ENCODE measurements at places on chromosomes 6 and 20. TPM values are rescaled to one million over a fixed set of nuclear protein-coding genes. Genes with fewer than 3 reads are reported as not detected.

Gene CRISP3
- 0.31 TPM for total RNA-seq

DNA sequence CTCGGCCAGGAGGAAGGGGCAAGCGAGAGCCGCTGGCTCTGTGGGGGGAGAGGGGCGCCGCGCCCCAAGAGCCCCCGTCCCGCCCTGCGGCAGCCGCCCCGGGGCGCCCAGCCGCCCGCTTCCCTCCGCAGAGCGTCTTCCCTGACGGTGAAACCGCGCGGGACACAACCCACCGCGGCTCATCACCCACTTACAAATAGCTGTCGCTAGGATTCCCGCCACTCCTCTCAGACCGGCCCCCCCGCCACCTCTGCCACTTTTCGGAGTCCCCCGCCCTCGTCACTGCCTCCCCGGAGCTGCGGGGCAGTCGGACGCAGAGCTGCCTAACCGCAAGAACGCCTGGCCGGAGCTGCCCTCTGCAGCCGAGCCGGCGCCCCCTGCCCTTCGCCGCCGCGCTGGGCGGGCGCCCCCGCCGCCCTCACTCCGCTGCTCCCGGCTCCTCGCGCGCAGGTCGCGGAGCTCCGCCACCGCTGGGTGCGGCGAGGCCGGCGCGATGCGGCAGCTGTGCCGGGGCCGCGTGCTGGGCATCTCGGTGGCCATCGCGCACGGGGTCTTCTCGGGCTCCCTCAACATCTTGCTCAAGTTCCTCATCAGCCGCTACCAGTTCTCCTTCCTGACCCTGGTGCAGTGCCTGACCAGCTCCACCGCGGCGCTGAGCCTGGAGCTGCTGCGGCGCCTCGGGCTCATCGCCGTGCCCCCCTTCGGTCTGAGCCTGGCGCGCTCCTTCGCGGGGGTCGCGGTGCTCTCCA, at the start of gene SLC35D3:
TSS of gene SLC35D3 (plus strand) at position 366 of the 749 bp plus-strand sequence. CDS start at position 494, 128 bp downstream.
- no peak for DNase-seq

- DNase-seq = no peak
Measured at GRCh38 chr20:59831024-59831915, 102.2 kb downstream of the SYCP2 start.

Gene GNAS-AS1
- 1.3 TPM for total RNA-seq

GRCh38 chr6:83488861-83489260, 23.5 kb upstream of the PRSS35 start:
- no peak for DNase-seq

DNA sequence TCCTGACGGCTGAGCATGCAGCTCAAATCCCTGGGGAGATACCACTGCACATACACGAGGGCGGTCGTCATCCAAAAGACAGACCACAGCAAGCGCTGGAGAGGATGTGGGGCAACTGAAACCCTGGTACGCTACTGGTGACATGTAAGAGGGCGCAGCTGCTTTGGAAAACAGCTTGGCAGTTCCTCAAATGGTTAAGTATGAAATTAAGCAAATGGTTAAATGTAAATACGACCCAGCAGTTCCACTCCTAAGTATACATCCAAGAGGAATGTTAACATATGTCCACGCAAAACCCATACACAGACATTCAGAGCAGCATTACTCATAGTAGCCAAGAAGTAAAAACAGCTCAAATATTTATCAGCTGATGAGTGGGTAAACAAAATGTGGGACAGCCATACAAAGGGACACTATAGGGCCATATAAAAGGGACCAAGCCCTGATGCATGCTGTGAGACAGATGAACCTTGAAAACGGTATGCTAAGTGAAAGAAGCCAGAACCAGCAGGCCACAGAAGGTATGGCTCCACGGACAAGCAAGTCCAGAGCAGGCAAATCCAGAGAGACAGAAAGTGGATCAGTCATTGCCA, 38.5 kb downstream of the RIPOR3 start:
- DNase-seq = no peak

GRCh38 chr6:47034926-47035325, 7.2 kb downstream of the ADGRF1 start:
- DNase-seq = no peak

- DNase-seq = peak; percentile 71
Measured at GRCh38 chr6:125099211-125100073, 54.1 kb upstream of the TPD52L1 start.

DNA sequence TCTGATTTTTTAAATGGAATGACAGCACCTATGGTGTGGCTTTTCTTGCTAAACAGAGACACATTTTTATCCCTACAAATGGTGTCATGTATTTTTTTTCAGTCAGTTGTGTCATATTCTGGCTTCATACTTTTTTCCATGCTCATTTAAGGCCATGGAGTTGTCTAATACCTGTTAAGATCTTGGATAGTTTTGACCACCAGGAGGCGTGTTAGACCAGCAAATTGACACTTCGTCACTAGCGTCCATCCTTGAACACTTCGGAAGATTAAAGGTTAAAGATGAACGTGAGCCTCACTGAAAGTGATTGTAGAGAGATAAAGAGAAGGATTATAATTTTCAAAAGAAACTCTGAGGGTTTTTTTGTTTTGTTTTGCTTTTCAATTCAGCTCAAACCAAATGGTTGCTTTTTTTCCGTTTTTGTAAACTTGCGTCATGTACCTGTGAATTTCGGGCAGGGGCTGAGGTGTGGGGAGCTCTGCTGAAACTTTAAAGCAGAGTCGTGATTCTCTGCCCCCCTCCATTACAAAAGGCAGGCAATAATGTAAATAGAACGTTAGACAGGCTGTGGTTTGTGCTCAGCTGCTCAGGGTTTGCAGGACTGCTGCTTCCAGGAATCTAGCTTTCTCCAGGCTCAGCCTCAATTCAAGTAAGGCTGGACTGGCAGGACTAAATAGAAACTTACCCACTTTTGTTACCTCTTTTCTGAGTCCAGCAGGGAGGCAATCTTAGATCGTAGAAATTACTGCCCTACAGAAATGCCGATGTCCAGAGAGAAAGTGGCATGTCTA, 245.1 kb downstream of the FOXA2 start:
- DNase-seq = peak; percentile 29

- DNase-seq = no peak
Measured at GRCh38 chr6:156126535-156126934, 650.6 kb upstream of the ARID1B start.

- DNase-seq = no peak
Measured at GRCh38 chr6:73471686-73472290, 10.3 kb downstream of the MTO1 start.

DNA sequence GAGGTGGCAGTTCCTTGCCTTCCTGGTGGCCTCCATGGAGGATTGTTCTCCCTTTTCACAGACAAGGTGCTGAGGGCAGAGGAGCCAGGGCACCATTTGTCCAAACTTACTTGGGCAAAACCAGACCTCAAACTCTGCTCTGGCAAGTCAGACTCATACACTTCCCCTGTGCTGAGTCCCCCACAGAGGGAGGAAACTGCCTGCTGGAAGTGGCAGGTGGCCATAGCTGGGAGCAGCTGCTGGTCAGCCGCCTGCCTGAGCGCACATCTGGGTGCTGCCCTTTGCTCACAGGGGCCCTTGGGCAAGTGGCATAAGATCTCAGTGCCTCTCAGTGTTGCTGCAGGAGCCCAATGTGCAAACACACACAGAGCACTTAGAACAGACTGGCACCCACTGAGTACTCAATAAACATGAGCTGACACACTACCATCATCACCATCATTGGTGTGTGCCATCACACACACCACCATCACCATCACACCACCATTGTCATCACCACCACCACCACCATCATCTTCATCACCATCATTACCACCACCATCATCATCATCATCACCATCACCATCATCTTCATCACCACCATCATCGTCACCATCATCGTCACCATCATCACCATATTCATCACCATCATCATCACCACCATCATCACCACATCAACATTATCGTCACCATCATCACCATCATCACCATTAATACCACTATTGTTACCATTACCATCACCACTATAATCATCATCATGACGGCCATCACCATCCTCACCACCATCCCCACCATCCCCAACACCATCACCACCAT, 17.6 kb downstream of the NOL4L start:
- DNase-seq = no peak

DNA sequence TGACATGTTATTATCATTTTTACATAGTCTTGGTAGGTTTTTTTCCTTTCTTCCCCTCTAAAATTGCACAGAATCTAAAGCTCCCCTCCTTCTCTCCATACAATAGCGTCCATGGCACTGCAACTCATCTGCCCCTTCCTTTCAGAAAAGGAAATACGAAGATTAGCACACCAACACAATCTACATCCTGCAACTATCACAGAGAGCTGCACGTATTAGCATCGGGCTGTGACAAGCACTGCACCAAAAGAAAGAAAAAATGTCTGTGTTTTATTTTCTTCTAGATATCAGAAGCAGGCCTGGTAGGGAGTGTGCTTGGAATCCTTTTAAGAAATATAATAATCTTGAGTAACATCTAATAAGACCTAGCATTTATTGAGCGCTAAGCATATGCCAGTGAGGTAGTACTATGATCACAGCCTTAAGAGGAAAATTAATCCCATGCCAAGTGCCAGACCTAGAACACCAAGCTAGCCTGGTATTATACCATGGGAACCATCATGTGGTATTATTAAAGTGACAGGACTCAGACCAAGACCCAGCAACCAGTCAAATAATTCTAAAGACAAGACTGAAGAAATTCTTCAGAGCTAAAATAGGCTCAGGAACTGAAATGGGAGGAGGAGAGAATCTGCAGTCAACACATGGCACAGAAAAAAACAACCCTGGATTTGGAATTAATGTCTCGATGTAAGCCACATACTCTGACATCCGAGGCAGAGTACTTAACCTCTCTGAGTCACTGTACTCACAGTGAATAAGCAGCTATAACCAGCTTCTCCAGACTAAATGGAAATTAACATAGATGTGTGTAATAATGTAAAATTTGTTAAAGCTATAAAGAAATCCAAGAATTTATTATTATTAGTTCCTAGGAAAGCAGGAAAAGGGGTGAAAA, 124.3 kb downstream of the IPCEF1 start:
- no peak for DNase-seq

Gene SLC32A1
- total RNA-seq = not detected

- no peak for DNase-seq
Measured at GRCh38 chr6:73866305-73866704, 170.3 kb downstream of the CD109 start.

DNA sequence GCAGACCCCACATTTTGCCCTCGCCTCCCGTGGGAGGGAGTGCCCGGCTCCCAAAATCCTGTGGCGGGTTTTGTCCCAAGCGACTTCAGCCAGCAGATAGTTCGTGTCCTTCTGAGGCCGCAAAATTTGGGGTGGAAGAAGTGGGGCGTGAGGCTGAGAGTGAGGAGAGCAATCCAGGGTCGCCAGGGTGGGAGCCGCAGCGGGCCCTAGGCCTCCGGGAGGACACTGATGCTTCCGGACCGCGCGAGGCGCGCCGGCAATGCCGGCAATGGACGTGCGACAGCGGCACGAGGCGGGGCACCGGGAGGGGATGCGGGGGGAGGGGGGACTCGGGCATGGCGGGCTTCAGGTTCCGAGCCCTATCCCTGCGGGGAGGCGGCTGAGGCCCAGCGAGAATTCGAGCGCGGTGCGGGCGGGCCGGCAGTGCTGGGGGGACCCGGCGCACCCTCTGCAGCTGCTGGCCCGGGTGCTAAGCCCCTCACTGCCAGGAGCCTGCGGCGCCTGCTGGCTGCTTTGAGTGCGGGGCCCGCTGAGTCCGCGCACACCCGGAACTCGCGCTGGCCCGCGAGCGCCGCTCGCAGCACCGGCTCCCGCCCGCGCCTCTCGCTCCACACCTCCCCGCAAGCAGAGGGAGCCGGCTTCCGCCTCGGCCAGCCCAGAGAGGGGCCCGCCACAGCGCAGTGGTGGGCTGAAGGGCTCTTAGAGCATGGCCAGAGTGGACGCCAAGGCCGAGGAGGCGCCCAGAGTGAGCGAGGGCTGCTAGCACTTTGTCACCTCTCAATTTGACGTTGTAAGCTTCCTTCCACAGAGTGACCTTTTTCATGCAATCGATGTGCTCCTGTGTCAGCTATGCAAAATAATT, 143.8 kb downstream of the LPA start:
- peak; percentile 84 for DNase-seq

GRCh38 chr6:114172576-114173260, 170.1 kb downstream of the HS3ST5 start:
- DNase-seq = no peak

DNA sequence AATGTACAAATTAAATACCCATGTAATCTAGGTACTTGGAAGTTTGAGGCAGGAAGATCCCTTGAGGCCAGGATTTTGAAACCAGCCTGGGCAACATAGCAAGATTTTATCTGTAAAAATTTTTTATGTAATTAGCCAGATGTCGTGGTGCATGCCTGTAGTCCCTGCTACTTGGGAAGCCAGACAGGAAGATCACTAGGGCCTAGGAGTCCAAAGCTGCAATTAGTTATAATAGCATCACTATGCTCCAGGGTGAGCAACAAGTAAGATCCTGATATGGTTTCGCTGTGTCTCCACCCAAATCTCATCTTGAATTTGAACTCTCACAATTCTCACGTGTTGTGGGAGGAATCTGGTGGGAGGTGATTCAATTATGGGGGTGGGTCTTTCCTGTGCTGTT, 535.8 kb downstream of the TENT5A start:
- DNase-seq = no peak

DNA sequence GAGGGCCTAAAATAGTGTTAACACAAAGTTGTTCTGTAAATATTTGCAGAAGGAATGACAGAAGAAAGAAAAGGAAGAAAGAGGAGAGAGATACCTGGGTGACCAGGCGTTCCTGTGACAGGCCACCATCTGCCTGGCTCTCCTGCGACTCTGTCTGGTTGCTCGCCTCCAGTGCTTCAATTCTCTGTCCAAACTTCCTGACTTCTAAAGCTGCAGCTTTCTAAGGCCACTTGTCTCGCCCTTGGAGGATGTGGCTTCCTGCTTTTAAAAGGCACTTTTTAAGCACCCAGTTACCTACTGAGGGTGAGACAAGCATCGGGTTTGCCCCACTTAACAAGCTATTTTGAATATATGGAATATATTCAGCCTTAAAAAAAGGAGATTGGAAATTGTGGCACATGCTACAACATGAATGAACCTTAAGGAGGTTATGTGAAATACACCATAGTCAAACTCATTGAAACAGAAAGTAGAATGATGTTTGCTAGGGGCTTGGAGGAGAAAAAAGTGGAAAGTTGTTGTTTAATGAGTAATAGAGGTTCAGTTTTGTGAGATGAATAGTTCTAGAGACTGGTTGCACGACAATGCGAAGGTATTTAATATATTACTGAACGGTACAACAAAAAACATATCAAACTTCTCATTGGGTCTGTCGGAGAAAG, 32.8 kb downstream of the VIP start:
- no peak for DNase-seq

Gene TMEM244
- total RNA-seq = not detected

- DNase-seq = no peak
Measured at GRCh38 chr20:56875052-56875659, 246.1 kb downstream of the TFAP2C start.

Gene GSTA2
- total RNA-seq = not detected

- DNase-seq = no peak
Measured at GRCh38 chr20:14673164-14673563, 335.8 kb upstream of the FLRT3 start.

Gene R3HDML
- total RNA-seq = not detected

- DNase-seq = no peak
Measured at GRCh38 chr20:61118429-61119224, 133.4 kb upstream of the CDH4 start.

GRCh38 chr6:88705601-88706000, 257.8 kb downstream of the RNGTT start:
- DNase-seq = peak; percentile 25

GRCh38 chr6:6074190-6074589, 67.5 kb upstream of the NRN1 start:
- DNase-seq = no peak

GRCh38 chr20:48696671-48697070, 131.1 kb downstream of the PREX1 start:
- DNase-seq = no peak
